ENCODE measurements at places on chromosomes 3 and 15.

DNA sequence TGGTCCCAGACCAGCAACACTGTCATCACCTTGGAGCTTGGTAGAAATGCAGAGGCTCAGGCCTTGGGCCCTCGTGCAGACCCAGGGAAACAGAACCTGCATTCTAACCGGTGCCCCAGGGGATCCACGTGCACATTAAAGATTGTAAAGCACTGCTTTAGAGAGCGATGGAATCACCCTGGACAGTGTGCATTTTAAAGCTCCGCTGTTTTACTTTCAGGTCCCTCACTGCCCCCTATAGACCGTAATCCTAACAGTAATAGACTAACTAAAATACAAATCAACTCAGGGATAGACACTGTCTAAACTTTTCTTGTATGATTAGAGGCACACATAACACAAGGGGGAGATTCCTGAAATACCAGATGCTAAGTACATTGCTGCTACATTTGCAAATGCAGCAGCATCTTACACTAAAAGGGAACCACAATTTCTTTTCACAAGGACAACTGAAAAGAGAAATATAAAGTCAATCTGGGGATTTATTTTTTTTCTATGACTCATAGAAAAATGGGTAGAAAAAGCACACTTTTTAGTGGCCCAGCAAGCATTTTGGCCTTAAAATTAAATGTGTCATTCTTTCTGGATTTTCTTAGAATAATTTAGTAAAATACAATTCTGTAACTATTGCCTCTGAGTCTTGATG lies 10.5 kb upstream of the SH3GL3 start:
- DNase-seq, result peak; percentile 23

- DNase-seq, result no peak
Measured at GRCh38 chr3:87219611-87220010, 7.5 kb upstream of the CHMP2B start.

DNA sequence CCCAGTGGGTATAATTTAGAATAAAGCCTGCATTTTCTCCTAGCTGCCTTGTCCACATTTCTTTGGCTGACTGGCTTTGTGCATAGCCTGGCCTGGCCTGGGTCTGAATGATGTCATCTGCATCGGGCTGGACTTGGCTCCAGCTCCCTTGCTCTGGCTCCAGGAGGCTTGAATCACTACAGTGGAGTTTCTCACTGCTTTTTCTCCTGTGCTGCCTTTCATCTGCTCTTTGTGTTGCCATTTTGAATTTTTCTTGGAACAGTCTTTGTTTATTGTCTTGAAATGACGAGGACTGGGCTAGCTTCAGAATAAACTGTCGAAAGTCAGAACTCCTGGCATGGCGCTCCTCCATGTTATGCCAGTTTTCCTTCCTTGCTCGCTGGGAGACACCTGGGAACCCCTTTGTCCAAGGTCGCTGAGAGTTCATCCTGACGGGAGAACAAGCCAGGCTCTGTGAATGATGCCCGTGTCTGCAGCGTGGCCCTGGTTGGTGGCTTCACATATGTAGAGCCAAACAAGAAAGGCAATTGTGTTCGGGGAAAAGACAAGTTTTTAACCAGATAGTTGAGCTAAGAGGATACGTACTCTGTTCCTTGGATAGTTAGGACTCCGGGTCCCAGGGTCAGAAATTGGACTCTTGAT lies 258.9 kb downstream of the PDZRN3 start:
- no peak for DNase-seq

GRCh38 chr3:118810499-118811035 lies 224.1 kb downstream of the IGSF11 start:
- no peak for DNase-seq

DNA sequence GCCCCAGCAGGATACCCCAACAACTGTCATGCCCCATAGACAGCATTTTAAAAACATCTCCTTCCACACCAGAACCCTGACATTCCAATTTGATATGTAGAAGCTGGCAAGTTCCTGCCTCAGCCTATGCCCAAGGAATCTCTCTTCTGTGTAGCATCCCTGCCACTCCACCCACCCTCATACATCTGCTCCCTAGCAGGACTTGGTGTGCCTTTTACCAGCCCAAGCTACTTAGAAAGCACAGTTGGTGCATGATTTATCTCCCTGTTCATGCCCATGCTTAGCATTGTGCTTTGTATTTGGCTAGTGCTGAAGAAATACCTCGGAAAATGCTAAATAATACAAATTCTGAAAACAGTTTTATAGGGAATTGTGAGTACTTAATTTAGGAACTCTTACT lies 236.9 kb upstream of the HES1 start:
- DNase-seq, result no peak

- no peak for DNase-seq
Measured at GRCh38 chr3:127710155-127710941, 37.6 kb downstream of the ABTB1 start.

GRCh38 chr3:122858373-122858772 lies 63.5 kb downstream of the SLC49A4 start:
- peak; percentile 15 for DNase-seq

DNA sequence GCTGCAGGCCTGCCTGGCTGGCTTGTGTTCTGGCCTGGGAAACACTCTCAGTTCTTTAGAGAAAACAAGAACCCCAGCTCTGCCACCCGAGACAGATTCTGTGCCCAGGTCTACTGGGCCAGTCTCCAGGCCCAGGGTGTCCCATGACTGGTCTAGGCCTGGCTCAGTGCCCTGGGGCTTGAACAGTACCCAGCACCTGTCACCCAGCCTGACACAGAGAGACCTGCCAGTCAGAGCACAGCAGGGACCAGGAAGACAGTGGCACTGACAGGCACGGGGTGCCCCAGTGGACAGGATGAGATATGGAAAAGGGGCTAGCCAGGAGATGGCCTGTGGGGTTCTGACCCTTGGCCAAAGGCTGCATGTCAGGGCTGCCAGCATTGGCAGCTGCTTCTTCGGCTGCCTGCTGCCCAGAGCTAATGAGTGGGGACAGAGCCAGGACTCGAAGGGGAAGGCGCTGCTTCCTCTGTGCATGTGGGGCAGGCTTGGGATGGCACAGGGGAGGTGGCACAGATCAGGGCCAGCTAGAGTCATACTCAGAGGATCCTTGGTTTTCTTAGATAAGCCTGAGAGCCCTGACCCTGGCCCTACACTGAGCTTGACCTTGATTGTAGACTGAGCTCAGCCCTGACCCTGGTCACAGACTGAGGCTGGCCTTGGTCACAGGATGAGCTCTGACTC lies 15.1 kb downstream of the CCDC33 start:
- no peak for DNase-seq

DNA sequence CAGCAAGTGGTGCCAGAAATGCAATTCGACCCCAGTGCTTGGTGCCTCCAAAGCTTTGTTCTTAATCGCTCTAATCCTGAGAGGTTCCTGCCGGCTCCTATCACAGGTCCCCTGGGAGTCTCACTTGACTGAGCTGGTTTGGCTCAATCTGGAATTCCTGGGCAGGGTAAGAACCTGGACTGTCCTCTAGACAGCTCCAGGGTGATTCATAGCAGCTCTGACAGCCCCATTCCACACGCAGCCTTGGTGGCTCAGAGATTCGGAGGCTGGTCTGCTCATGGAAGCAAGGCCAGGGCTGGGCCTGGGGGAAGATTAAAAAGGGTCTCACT lies 37.9 kb downstream of the MYO5C start:
- no peak for DNase-seq

DNA sequence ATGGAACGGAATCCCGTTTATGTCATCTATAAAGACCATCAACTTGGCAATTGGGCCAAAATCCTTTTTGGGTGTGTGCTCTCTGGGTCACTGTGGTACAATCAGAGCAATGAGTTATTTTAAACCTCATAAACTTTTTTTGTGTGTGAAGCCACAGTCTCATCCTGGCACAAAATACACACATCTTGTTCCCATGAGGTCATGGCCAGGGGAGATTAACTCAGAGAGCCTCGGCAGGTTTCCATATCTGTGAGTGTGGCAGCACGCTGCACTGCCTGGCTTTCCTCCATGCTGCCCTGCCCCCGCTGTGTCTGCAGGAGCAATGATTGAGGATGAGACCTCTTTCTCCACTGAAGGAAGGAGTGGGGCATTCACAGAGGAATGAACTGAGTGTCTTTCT lies 54.0 kb upstream of the DLG1 start:
- DNase-seq, result no peak

DNA sequence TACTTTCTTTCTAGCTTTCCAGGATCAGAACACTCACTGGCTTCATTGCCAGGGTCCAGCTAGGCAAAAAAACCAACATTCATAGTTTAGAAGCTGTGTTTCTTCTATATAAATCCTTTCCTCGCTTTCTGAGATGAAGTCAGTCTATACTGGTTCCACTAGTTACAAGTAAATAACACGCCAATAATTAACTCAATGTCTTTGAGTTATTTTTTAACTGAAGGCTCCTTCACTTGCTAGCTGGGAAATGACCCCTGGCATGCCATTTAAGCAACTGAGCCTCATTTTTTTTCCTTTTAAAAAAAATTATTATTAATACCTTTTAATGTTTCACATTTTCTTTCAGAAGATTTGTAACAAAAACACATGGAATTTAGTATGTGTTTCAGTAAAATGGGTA lies 2.1 kb upstream of the CCDC174 start:
- DNase-seq, result no peak

DNA sequence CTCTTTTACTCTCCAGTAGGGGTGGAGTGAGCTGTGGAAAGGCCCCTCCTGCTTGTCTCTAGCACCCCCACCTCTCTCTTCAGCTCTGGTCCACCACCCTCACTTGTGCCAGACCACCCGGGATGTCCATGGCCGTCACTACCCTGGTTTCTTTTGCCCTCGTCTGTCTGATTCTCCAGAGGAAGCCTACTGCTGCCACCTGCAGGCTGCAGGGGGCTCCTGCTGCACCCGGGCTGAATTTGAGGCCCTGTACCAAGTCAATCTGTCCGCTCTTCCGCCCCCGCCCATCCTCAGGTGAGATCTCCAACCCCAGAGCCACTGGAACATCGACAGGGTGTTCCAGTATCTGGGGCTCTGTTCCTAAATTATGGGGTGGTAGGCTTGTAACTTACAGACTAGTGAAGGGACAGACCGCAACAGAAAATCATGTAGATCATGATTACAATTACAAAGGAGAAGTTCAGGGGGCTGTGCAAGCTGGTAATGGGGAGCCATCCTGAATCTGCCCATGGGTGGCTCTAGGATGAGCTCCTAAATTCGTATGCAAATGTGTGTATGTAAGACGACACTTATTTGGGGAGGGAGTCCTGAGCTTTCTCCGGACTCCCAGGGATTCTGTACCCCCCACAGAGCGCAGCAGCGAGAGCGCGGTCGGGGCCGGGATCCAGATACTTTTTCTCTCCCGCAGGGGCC lies 683 bp upstream of the UNC45A start:
- DNase-seq, result peak; percentile 87

DNA sequence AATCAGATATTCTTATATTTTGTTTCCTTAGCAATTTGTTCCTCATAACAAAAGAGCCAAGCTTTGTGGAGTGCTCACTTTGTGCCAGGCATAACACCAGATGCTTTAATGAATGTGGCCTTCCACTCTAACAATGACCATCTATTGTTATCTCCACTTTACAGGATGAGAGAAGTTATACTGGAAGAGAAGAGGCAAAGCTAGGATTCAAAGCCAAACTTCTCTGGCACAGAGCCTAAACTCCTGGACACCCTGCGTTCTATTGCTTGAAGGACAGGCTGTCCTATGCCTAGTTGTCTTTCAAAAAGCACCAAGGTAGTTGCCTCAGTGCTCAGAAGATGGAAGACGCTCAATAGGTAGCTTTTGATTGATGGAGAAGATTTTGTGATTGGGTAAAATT lies 123.2 kb upstream of the FEZF2 start:
- DNase-seq, result no peak

DNA sequence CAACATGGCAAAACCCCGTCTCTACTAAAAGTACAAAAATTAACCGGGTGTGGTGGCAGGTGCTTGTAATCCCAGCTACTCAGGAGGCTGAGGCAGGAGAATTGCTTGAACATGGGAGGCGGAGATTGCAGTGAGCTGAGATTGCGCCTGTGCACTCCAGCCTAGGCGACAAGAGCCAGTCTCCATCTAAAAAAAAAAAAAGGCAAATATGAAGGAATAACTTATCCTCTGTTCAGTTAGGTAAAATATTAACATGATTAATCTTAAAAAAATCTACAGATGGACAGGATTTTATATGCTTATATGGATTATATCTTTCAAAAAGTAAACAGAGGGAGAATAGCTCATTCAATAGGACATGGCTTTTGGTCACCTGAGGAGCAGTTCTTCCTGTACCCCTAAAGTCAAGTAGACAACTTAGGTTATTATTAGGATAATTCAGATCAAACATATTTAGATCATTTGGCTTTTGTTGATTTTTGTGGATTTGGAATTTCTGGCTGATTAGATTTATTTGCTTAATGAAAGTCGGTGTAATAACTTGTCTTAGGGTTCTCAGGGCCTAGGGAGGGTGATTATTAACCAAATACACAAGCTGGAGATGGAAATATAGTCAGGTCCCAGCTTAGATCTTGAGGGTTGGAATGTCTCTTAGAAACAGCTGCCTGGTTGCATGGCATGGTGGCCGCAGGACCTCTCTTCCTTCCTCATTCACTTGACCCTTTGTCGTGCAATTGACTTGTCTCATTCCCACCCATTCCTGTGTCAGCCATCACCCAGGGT lies 82.1 kb upstream of the ONECUT1 start:
- DNase-seq, result no peak

DNA sequence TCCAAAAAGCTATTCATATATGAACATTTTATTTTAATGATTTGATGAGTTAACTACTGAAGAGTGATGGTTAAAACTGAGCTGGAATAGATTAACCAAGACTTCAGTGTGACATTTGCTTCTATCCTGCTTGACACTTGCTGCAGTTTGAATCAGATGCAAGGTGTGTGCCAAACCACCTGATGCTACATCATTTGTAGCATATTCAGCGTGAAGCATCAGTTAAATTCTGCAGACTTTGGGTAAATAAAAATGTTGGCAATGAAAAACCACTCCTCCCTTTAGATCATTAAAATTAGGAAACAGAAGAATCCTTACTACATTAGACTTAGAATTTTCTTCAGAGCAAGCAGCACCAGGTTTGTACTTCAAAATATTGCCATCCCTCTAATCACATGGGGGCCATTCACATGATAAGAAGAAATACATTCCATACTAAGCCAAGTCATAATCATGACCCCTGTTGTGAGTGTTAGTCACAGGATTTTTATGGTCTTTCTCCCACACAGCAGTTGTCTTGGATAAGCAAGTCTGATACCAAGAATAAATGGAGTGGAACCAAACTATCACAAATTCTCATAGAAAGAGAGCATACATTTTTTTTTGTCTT lies 160.7 kb upstream of the TNIK start:
- no peak for DNase-seq

DNA sequence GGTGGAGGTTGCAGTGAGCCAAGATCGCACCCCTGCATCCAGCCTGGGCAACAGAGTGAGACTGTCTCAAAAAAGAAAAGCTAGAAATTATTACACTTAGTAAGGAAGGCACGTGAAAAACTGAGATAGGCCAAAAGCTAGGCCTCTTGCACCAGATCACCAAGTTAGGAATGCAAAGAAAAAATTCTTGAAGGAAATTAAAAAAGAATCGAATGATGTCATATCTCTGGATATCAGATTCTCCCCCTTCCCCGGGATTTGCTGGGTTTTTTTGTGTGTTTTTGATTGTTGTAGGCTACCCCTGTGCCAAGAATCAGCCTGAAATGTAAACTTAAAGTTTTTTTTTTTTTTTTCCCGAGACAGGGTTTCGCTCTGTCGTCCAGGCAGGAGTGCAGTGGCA lies 17.4 kb downstream of the PTPN23 start:
- DNase-seq, result no peak
